Activated T-cell treated with anti-CD3 and anti-CD28 coated beads for 24 hours (primary cell): ENCODE measurements at places on chromosomes 1 and 21.

DNA sequence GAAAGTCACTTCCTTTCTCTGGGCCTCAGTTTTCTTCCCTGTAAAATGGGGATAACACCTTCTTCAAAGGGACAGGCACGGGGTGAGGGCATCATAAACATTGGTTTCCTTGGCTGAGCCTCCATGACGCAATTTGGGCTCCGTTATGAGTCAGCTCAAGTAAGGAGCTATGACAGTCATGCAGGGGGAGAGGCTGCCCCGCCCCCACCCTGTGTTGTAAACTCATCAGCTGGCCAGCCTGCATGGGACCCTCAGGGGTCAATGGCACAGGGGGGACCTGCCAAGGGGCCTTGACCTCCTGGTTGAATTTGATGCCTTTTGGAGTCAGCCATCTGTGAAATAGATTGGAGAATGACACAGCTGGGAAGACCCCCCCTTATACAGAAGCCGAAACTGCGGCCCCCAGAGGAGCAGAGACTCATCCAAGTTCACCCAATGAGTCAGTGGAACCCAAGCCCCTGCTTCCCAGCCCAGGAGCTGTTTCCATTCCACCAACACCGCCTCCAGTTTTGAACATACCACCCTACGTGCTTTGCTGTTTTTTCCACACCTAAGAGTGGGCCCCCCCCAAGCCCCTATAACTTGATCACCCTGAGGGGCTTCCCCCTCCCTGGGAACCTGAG lies 36.8 kb upstream of the RUNX3 start:
- peak; percentile 70 for DNase-seq

DNA sequence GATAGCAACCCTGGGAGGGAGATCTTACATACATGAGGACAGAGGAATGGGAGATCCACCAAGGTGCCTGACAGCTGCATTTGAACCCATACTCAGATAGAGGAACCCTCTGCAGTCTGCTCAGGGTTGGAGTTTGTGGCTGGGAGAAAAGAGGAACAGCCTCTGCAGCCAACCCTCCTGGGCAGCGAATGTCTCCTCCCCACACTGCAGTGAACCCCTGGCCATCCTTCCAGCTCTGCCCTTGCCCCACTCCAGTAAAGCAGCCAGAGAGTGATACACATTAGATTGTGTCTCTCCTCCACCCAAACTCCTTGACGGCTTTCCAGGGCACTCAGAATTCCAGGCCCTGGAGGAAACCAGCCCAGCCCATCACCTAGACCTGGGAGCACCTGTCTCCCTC lies 137.7 kb downstream of the RUNX1 start:
- no peak for DNase-seq

- DNase-seq = no peak
Observed at GRCh38 chr1:87203904-87204303, 124.8 kb upstream of the LMO4 start.

GRCh38 chr1:29936031-29936544 lies 699.8 kb downstream of the PTPRU start:
- no peak for DNase-seq

DNA sequence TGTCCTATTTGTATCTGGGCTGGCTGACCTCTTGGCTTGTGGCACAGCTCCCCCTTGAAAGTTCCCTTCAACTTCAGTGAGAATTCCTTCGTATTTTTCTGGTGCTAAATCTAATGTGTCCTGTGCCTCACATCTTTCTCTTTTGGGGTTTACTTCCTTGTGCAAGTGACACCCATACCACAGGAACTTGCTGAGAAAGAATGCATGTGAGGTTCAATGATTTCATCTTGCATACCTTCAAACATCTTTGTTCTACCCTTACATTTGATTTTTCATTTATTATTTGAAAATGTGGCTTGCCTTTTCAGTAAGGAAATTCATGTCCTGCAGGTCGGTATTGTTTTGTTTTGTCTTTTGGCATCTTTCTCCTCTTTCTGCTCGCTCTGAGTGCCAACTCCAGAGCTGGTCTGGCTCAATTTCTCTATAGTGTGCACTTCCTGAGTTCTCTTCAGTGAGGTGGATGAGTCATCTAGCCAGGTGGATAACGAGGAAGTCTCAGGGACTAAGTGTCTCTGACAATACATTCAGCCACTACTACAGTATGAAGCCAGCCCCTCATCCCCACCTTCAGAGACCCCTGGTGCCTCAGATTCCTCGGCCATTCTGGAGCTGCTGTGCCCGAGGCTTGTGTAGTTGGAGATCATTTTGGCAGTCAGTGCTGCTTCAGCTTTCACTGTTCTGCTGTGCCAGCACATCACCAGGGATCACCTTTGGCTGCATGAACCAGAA lies 59.5 kb downstream of the RIPK4 start:
- DNase-seq = no peak

- no peak for DNase-seq
Observed at GRCh38 chr21:37804001-37804400, 112.3 kb downstream of the KCNJ6 start.

- no peak for DNase-seq
Observed at GRCh38 chr1:200112290-200112689, 84.8 kb downstream of the NR5A2 start.

GRCh38 chr1:32997381-32997891 lies 32.8 kb upstream of the RNF19B start:
- no peak for DNase-seq

GRCh38 chr1:235613602-235614001 lies 36.0 kb downstream of the GNG4 start:
- no peak for DNase-seq

DNA sequence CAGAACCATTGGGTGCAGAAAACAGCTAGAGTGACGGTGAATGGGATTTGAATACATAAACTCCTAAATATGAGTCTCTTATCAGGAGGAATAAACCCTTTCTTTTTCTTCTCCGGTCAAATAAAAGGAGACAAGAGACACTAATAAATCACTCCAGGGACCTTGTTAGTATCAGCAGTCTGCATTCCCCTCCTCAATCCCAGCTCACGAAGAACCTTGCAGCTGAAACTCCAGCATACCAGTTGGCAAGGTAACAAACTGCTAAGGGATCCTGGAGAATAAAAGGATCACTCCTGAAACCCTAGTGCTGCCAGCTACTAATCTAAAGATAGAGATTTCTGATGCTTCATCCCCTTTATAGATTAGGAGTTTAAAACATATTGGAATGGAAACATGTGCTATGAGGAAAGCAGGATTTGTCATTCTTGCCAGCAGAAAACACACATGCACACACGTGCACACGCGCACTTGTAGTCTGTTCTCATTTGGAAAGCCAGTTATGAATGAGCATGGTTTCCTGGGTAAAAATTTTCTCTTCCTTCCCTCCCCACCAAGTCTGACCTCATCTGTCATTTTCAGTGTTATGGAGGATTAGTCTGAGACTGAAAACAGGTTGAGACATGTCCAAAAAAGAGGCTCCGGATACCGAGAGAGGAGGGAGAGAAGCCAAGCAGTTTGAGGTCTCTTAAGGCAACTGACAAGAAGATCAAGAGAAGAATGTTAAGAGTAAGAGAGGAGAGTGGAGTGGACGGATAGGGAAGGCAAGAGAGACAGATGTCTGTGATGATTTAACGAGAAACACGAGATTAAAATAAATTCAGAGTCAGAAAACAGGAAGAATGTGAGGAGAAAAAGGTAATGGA lies 10.9 kb downstream of the IER5 start:
- DNase-seq = no peak

GRCh38 chr1:214648801-214649200 lies 45.8 kb downstream of the CENPF start:
- no peak for DNase-seq

GRCh38 chr1:234476172-234476571 lies 2.8 kb downstream of the TARBP1 start:
- no peak for DNase-seq

DNA sequence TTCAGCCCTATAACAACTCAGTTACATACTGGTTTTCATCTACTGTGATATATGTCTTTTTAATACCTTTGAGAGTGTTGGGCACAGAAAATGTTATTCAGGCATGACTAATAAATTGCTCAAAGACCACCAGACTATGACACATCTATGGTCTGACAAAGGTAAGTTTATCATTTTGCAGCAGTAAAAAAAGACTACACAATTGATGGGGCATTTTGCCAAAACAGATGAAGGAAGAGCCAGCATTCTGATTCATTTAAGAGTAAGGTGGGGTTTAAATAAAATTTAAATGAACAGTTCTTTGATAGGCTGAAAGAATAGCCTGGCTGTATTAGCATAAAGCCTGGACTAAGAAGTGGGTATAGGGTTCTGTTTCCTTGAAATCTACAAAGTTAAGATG lies 8.8 kb upstream of the RNPC3 start:
- no peak for DNase-seq

DNA sequence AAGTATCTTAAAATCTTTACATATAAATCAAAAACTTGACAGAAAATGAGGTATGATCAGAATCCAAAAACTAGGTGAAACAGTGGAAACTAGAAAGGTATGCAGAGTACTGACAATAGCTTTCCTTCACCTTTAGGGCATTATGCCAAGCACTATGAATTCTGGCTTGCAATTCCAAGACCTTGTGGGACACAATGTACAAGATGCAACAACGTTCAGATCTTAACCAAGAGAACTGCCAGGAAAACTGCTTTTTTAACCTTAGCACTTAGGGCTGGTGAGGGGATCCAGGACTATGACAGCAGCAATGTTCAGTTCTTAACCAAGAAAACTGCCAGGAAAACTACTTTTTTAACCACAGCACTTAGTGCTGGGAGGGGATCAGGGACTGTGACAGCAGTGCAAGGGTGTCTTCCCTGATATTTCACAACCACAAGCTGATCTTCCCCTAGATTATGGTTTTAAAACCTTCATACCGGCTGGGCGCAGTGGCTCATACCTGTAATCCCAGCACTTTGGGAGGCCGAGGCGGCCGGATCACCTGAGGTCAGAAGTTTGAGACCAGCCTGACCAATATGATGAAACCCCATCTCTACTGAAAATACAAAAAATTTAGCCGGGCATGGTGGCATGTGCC lies 22.3 kb downstream of the FOXJ3 start:
- no peak for DNase-seq

DNA sequence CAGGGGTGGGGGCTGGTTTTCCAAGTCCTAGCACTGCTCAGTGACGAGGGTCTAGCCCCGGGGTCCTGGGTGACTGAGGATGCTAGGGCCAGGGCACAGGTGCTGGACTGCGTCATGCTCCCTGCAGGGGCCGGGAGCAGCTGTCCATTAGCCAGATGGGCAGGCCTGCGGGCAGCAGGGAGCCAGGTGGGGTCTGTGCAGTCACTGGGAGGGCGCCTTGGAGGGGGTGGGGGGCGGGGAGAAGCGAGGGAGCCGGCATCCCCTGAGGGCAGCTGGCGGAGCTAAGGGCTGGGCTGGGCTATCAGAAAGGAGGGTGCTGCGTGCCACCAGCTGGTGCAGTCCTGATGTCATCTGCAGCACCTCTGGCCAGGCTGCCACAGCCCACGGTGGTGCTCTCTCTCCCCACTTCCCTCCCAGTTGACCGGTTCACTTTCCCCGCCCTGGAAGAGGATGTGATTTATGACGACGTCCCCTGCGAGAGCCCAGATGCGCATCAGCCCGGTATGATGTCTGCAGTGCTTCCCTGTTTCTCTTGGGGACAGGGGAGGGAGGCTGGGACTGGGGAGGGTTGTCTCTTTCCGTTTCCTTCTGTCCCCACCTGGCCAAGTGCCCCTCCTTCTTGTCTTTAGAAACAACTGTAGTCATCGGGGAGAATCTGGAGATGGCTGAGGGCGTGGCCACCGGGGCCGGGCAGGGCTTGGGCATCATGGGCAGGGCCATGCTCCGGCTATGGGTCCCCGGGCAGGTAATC lies 63.8 kb downstream of the ARHGEF10L start:
- DNase-seq = no peak

GRCh38 chr1:60069691-60070090 lies 3.9 kb downstream of the C1orf87 start:
- DNase-seq = no peak

GRCh38 chr1:14062669-14063068 lies 362.7 kb downstream of the PRDM2 start:
- DNase-seq = no peak

DNA sequence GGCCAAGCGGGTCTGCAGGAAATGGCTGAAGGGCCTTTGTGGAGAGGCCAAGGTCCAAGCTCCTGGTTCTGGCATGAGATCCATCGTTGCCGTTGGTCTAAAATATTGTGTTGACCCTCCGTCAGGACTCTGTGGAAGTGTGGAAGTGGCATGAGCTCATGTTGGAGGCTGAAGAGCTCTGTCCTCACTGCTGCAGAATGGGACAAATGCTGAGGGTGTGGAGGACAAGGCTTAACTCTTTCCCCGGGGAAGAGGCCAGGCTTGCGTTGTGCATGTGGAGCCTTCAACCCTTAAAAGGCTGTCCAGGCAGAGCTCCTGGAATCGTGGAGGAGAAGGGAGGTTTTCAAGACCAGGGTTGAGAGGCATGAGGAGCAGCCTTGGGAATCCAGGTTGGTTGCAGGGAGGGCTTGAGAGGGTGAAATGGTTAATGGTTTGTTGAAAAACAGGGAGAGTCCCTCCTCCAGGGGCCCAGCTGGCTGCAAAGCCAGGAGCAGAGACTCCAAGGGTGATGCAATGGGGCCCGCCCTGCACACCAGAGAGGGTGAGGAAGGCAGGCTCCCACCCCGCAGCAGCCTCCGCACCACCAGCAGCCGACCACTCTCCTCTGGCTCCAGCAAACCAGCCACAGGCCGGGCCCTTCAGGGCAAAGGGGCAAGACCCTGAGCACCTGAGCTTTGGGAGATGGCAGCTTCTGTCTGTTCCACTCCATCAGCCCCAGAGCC lies 6.7 kb upstream of the AHCYL1 start:
- no peak for DNase-seq

GRCh38 chr21:44972821-44973220 lies 33.0 kb downstream of the SLX9 start:
- no peak for DNase-seq

GRCh38 chr1:222777463-222777862 lies 37.4 kb upstream of the DISP1 start:
- DNase-seq = no peak

DNA sequence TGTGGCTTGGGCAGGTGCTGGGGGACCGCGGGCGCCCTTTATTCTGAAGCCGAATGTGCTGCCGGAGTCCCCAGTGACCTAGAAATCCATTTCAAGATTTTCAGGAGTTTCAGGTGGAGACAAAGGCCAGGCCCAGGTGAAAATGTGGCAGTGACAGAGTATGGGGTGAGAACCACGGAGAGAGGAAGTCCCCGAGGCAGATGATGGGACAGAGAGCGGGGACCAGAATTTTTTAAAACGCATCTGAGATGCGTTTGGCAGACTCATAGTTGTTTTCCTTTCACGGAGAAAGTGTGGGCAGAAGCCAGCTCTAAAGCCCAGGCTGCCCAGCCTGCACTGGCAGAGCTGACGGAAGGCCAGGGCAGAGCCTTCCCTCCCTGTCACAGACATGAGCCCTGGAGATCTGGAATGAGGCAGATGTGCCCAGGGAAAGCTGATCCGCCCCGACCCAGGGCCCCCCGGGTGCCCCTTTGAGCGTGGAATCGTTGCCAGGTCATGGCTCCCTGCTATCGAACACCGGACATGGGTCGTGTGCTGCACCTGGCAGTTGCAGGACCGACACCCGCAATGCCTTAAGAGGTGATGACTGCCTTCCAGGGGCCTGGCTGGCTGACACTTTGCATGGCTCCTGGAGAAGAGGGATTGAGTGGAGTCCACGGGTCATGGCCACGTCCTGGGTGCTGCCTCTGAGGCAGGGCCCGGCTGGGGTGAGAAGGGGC lies 6.5 kb upstream of the SLX9 start:
- DNase-seq = no peak

GRCh38 chr1:20476265-20477038 lies 9.6 kb downstream of the CAMK2N1 start:
- no peak for DNase-seq
